NCI-H1417 treated with DMSO at 0.1 percent for 48 hours (cell line): ENCODE measurements at places on chromosomes 13 and 19.

- DNase-seq: no peak
Measured at GRCh38 chr13:68064001-68064770, 834.0 kb upstream of the PCDH9 start.

DNA sequence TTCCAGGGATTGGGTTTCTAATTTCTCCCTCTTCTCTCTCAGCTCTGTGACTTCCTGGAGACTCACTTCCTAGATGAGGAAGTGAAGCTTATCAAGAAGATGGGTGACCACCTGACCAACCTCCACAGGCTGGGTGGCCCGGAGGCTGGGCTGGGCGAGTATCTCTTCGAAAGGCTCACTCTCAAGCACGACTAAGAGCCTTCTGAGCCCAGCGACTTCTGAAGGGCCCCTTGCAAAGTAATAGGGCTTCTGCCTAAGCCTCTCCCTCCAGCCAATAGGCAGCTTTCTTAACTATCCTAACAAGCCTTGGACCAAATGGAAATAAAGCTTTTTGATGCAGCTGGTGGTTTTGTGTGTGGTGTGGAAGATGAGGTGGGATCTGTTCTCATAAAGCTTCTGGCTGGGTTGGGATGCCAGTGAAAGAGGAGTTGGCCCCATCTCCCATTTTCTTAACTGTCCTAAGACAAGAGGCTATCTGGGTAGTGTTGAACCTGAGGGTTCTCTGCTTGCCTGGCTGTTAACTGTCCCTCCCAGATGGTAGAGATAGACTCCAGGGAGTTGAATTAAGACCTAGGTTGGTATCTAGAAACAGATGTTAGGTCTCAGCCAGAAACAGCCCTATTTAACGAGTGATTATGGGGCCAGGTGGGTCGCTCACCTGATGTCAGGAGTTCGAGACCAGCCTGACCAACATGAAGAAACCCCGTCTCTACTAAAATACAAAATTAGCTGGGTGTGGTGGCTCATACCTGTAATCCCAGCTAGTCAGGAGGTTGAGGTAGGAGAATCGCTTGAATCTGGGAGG lies 1.6 kb downstream of the FTL start:
- no peak for DNase-seq

DNA sequence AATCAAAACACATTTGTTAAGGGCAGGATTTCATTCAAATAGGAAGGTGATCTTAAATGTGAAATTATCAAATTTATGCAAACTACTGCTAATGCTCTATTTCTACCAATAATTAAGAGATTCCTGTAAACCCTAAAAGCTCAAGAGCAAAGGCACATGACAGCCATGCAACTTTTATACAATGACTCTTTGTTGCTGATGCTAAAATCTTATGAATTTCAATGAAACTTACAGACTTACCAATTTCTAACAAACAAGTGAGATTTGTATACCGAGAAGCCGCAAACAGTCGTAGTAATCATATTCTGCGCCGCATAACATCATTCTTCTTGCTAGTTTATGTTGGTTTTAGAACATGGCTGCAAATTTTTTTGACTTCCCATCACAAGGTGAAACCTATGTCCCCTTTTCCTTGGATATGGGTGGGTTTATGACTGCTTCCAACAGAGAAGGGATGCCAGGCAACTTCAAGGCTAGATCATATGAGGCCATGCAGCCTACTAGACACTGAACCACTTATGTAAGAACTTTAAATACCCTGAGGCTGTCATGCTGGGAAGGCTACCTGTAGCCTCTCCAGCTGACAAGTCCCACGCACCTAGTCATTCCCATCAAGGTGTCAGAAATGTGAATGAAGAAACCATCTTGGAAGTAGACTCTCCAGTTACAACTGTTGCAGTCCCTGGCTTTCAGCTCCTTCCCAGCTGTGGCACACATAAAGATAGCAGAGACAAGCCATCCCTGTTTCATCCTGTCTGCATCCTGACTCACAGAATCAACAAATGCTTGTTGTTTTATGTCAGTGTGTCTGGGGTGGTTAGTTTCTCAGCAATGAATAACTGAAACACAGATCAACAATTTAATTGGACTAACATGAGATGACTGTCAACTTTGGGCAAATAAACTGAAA lies 42.0 kb downstream of the LNX2 start:
- no peak for DNase-seq

DNA sequence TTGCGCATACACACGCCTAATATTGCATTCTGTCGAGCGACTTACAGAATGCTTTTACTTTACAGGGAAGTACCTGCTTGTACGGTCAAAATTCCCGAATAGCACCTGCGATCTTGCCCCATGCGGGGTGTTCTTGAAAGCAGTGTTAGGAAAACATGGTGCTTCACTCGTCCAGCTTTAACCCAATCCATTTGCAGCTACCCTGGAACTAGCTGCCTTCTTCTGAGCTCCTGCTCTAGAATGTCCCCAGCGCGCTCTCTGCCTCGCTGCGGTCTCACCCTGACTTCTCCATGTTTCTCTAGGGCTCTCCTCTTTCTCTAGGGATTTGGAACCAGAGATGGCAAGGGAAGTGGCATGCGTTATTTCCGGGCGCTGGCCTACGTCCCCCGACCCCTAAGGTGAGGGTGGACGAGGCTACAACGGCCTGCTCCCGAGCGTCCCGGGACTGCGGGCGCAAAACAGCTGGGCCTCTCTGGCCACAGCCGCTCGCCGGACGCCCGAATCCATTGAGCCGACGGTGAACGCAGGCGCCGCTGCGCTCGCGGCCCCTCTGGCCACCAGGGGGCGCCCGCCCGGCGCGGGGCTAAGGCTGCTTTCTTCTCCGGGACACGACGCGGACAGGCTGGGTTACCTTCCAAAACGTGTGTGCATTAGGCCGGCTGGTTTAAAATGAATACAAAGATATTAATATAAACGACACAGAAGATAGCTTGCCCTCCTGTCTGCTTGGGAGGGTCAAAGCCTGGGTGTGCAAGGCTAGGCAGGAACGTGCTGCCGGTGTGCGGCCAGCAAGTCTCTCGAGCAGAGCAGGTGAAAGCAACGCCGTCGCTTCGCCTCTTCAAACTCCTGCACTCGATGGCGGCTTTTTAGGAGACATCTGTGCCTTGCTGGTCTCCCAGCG lies 1.8 kb upstream of the SPRY2 start:
- DNase-seq: peak; percentile 66

GRCh38 chr13:101695870-101696516 lies 243.5 kb downstream of the ITGBL1 start:
- DNase-seq: no peak

- no peak for DNase-seq
Measured at GRCh38 chr19:13892870-13893269, 13.0 kb downstream of the BRME1 start.

DNA sequence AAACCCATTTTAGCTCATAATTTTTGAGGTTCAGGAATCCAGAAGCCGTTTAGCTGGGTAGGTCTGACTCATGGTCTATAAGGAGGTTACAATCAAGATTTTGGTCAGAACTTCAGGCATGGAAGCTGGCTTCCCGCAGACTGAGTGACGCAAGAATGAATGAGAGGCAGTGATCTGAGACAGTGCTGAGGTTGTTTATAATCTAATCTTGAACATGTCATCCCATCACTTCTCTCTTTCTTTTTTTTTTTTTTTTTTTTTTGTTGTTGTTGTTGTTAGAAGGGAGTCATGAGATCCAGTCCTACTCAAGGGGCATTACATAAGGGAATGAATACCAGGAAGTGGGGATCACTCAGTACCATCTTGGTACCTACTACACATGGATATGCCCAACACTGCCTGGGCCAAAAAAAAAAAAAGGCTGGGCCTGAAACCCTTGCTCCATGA lies 217.4 kb downstream of the DLEU7 start:
- DNase-seq: no peak

DNA sequence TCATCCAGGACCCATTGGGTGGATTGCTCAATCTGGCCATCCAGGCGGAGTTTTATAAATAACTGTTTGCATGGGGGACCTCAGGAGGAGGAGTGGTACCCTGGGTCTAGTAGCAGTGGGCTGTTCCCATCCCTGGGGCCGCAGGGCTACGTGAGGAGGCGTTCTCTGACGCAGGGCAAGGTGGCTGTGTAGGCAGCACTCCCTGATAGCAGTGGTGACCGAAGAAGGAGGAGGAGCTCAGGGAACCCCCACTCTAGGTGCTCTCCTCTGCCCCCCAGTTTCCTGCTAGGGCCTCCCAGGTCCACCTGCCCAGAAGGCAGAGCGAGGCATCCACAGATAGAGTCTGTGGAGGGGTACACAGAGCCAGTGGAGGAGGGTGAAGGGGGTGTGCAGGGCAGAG lies 64.1 kb downstream of the CCNE1 start:
- no peak for DNase-seq

DNA sequence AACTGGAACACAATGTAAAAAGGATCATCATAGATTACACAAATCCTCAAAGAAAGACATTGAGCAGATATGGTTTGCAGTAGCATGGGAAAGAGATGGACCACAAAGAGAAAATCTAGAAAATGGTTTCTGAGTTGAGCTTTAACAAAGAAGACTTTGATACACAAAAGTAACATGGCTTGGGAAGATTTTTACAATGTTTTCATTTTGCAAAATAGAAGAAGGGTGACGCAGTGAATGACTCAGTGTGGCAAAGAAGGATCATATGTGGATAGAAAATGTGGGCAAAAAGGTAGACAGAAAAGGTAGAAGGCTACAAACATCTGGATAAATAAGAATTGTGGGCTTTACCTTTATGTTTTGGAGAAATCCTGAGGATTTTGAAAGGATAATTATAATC lies 1220.5 kb downstream of the PCDH17 start:
- no peak for DNase-seq

DNA sequence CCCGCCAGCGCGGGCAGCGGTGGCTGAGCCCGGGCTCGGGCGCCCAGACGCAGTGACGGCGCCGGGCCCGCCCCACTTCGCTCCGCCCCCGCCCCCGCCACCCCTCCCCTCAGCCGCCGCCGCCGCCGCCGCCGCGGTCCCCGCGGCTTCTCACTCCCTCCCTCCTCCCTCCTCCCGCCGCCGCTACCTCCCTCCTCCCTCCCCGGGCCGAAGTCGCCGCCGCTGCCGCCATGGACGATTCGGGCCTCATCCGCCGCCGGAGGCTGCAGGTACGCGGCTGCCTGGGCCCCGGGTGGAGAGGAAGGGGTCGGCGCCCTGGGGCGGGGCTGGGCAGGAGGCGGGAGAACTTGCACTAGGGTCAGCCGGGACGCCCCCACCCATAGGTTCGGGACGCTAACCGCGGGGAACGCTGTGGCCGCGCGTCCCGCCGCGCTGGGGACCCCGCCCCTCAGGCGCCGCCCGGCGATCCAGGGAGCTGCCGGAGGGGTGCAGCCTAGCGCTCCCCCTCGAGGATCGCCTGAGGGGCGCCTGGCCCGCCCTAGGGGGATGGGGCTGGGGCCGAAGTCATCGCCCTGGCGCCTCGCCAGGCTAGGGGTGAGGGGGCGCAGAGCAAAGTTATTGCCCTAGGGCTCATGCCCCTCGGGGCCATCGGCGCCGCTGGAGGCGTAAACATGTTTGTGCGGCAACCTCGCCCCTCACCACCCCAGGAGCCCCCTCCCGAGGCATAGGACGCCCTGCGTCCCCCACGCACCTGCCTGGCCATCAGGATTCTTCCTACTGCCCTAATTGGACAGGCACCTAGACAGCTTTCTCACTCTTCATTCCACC lies 427 bp downstream of the RTBDN start:
- DNase-seq: peak; percentile 9

GRCh38 chr13:88649855-88650254 lies 978.7 kb downstream of the SLITRK5 start:
- no peak for DNase-seq

DNA sequence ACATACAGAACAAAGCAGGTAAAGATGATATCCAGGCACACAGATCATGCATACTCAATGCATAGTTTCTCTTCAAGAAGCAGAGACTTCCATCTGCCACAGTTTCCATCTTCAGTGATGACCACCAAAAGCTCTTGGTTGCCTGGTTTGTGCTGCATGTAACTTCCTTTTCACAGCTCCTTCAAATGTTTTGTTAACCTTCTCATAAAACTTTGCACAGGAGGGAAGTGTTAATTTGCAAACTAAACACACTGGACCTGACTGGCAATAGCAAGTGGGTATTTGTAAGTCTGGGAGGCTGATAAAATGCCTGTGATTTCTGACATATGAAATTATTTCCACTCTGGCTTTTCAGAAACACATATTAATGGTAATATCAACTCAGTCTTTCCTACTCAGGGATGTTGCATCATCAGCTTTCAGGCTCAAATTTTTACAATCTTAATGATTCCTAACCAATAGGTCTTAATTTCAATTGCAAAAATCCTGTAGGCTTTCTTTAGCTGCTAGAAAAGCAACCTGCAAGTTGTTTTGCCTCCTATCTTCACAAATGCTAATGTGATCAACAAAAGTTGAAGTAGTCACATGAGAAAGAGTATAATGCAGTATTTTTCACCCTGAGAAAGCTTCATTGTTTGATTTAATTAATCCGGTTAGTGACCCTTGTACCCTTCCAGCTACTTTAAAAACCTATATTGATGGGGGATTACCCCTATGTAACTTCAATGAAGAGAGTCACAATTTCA lies 575.6 kb downstream of the DIAPH3 start:
- DNase-seq: no peak

DNA sequence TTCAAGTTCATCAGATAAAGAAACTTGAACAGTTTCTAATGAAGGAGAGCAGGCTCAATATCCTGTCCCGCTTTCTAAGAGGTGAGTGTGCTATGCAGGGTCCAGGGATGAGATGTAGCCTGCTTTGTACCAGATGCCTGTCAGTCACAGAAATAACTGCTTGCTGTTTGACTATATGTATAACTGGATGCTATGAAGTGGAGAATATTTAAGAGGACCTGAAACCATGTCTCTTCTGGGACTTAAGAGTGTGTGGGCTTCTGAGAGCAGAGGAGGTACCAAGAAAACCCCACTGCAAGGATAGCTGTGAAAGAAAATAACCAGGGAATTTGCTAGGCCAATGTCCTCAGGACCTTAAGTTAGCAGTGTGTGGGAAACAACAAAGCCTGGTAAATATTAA lies 246.3 kb upstream of the RFC3 start:
- DNase-seq: no peak

GRCh38 chr13:105144936-105145335 lies 1390.5 kb downstream of the EFNB2 start:
- no peak for DNase-seq

DNA sequence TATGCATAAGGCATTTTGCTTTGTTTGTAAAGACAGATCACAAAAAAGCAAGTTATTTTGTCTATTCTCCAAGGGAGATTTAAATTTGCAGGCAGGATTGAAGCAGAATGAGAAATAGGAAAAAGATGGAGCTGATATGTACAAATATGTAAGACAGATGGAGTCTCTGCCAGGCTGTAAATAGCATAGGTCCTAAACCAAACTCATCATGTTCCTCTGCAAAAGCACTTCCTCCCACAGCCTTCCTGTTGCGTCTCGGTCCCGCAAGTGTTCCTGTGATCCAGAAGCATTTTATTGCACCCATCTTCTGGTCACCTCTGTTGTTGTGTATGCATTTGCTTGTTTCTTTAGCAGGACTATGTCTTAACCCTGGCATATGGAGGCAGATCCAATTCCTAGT lies 95.7 kb upstream of the CLDN10 start:
- DNase-seq: no peak

GRCh38 chr13:34730961-34731360 lies 211.1 kb upstream of the NBEA start:
- DNase-seq: no peak

- no peak for DNase-seq
Measured at GRCh38 chr19:11494634-11495285, 10.9 kb downstream of the ZNF653 start.
